Skin of body (tissue), 3 donors: ENCODE measurements at places on chromosomes 16 and 17. TPM values are rescaled to one million over a fixed set of nuclear protein-coding genes. Genes with fewer than 3 reads are reported as not detected.

The KRT33A gene
- 22.0 TPM for total RNA-seq

The GRIN2A gene
- total RNA-seq: 0.10 TPM

The COL1A1 gene
- total RNA-seq: 5,022 TPM

The OR3A2 gene
- 0.30 TPM for total RNA-seq

The NACA2 gene
- total RNA-seq: not detected

The SLC25A11 gene
- total RNA-seq: 34.2 TPM

The FNDC8 gene
- not detected for total RNA-seq

The NLGN2 gene
- 8.8 TPM for total RNA-seq

The MT1A gene
- 1.4 TPM for total RNA-seq

- DNase-seq: no peak
Measured at GRCh38 chr16:51553314-51553713, 402.2 kb upstream of the SALL1 start.

- DNase-seq: no peak
Measured at GRCh38 chr17:65956814-65957213, 235.1 kb downstream of the CEP112 start.

GRCh38 chr17:60333628-60334031 is 58.3 kb downstream of the USP32 start:
- peak; percentile 25 for DNase-seq

DNA sequence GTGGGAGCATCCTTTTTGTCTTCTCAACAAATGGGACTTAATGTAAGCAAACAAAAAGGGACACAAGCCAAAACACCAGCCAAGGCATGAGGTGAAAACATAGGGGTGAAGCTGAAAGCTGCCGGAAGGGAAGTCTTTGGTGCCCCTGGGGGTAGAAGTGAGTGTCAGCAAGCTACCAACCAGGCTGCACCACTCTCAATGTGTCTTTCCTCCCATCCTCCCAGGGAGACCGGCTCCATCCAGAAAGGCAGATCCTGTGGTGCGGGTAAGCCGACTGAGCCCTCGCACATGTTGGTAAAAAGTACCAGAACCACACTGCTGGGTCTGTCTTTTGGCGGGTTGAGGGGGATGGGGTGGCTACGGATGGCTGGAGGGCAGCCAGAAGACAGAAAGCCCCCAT is 52.0 kb upstream of the SREBF1 start:
- DNase-seq: no peak

DNA sequence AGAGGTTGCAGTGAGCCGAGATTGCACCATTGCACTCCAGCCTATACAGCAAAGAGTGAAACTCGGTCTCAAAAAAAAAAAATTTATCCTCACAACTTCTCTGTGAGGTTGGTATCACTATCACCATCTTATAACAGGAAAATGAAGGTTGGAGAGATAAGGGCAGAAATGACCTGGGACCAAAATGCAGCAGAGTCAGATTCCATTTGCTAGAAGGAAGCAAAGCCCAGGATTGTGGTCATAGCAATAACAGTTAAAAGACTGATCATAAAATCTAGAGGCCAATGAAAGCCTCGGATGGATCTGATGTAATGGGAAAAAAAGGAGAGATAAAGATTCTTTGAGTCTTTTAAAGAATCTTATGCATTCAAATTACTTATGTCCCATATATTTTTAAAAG is 69.6 kb upstream of the TEKT1 start:
- no peak for DNase-seq

DNA sequence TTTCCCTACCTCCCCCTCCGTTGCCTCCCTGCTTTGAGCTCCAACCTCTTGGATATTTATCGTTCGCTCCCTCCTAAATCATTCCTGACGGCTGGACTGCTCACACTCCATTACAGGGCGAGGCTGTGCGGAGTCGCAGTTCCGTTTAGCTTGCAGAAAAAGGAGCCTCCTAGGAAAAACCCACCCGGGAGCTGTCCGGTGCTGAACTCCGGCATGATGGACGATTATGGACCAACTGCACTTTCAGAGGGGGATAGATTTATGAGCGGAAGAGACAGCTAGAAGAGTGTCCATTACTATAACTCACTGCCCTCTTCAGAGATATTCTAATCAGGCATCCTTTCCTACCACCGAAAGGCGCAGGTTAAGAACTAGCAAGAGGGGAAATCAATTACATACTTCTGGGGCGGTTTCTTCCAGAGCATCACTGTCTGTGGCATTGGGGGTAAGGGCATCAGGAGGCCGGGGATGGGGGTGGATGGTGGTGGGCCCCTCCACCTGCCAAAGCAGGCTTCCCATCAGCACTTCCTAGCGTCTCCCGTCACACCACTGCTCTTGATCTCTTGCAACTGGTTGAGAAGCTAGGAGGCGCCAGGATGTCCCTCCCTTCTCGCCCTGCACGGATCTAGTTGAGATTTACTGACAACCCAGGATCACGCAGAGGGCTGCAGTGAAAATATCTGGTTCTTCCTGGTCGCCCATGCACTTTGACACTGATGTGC is 251.2 kb downstream of the ENGASE start:
- no peak for DNase-seq

DNA sequence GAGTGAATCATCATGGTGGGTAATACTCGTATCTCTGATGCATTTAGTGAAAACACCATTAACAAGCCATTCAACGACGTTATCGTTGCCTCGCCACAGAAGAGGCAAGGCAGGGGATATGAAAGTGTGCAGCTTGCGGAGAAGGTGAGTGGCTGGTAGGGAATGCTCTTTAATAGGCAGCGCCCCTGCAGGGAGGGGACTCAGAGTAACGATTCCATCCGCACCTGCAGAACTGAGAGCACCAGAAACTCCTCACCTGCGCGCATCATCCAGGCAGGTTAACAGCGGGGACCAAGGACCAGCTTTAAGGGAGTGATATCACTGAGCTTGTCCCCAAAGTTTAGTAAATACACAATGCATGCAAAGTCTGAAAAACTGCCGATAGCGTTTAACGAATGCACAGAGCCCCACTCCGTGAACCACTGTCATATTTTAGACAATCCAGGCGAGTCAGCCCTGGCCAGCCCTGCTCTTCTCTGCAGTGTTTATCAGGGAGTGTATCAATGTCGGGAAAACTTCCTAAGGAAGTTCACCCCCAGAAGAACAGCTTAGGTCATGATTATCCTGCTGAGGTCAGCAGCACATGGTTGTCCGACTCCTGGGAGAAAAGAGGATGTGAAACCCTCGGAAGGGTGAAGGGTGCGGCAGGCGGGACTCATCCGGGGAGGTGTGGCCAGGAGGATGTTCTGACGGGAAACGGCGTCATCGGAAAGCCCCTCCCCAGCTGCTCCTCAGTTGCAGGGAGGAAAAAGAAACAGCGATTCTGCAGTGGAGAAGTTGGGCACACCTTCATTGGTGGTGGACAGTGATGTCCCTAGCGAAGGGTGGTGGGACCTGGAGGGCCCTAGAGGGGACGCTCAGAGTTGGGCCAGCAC is 68.5 kb upstream of the DNAH17 start:
- peak; percentile 42 for DNase-seq

DNA sequence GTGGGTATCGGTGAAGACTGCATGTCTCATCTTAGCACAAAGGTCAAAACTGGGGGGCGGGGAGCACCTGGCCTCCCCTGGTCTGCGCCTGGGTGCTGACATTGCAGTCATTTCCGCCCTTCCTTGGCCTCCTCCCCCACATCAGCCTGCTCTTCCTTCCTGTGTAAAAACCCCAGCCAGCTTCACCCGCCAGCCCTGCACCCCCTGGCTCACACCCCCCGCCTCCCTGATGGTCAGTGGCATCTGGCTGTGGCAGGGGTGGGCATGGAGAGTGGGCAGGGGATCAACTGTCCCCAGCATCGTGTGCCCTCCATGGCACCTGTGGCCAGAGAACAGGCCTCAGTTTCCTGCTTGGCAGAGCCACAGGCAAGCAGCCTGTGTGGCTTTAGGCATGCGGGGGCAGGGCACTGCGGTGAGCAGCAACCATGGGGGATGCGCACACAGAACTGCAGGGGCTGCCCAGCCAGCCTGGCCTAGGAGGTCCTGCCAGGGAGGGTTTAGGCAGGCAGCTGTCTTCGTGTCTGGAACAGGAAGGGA is 26.5 kb upstream of the LASP1NB start:
- DNase-seq: peak; percentile 16

DNA sequence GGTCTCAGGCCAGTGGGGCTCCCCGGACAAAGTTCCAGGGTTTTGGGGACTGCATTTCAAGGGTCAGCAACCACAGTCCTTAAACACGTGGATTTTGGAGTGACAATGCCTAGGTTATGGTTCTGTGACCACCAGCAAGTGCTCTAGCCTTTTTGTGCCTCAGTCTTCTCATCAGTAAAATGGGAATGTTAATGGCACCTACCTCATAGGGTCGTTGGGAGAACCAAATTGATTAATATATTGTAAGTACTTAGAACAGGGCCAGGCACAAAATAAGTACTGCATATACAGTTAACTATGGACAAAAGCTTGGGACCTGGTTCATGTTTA is 13.8 kb downstream of the IL4R start:
- DNase-seq: no peak

GRCh38 chr17:3762922-3763776 is 37.8 kb downstream of the ITGAE start:
- DNase-seq: no peak

DNA sequence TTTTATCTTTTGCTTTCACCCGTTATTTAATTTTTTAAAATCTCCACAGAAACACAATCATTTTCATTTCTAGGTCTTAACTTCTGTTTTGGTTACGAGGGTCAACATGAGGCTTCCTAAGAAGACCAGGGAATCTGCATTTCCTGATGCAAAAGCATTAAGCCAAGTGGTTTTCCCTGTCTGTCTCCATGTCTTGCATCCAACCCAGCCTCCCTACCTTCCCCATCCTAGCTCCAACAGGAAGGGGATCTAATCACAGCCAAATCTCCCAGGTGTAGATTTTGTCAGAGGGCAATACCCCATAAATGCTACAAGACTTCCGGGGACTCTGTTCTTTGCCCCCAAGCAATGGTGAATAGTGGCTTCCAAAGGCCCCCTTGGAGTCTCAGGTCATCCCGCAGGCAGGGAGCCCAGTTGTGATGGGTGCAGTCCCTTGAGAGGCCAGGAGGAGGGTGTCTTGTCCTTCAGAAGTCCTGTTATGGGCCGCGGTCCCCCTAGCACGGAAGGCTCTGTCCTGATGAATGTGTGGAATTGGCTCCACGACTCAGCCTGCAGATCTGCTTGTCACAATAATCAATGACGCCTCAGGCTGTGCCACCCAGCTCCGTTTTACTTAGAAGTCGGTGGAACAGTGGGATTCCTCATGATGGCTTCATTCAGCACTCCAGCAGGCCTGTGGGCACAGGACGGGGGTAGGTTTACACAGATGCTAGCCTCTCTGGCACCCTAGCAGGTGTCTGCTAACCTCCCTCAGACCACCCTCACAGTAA is 141.1 kb downstream of the RGS9 start:
- peak; percentile 39 for DNase-seq

GRCh38 chr17:18321309-18321708 is 6.2 kb downstream of the SMCR8 start:
- no peak for DNase-seq

DNA sequence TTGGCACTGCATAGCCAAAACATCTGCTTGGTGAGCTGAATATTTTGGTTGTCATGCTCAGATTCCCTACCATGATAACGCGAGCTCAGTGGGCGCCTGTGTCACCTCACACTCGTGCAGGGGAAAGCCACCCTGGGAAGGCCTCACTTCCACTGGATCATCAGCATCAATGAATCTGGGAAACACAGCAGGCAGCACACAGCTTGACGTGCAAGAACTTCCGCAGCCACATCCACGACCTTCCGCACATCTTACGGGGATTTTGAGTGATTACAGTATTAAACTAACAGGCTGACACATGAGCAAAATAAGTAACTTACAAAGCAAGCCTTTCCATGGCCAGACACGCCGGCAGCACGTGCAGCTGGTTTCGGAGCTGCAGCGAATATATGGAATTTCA is 54.7 kb upstream of the FOXF1 start:
- DNase-seq: peak; percentile 31

- no peak for DNase-seq
Measured at GRCh38 chr16:23274968-23275367, 27.1 kb upstream of the SCNN1B start.

- no peak for DNase-seq
Measured at GRCh38 chr16:72884037-72884436, 163.9 kb downstream of the ZFHX3 start.

DNA sequence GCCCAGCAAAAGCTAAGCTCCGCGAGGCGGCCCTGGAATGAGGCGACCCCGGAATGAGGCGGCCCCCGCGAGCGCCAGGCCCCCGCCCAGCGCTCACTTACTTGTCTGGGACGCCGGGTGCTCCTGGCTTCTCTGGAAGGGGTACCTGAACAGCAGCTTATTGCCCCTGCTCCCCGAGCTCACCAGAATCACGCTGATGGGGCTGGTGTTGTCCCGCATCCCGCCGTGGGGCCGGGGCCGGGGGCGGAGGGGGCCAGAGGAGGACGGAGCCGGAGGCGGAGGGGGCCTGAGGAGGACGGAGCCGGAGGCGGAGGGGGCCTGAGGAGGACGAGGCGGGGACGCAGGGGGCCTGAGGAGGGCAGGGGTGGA is 440 bp downstream of the NPRL3 start:
- no peak for DNase-seq

- DNase-seq: no peak
Measured at GRCh38 chr17:37182786-37183465, 192.9 kb upstream of the C17orf78 start.

DNA sequence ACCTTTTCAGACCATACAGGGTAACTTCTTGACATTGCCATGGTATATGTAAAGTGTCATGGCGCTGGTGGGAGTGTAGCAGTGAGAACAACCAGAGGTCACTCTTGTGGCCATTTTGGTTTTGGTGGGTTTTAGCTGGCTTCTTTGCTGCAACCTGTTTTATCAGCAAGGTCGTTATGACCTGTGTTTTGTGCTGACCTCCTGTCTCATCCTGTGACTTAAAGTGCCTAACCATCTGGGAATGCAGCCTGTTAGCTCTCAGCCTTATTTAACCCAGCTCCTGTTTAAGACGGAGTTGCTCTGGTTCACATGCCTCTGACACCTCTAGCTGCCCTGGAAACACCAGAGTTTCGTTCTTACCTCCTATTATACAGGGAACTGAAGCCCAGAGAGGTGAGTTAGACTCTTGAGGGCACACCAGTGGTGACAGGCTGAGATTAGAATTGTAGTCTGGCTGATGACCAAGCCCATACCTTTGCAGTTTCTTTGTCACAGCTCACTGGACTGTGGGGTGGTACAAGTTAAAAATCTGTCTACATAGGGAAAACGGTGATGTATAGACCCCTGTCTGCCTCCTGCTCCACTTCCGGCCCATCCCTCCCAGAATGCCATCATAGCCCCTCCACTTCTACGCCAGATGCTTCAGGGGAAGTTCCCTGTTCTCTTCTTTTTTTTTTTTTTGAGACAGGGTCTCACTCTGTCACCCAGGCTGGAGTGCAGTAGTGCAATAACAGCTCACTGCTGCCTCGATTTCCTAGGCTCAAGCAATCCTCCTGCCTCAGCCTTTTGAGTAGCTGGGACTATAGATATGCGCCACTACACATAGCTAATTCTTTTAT is 21.0 kb downstream of the KSR1 start:
- DNase-seq: no peak

- DNase-seq: no peak
Measured at GRCh38 chr16:4140652-4141051, 24.4 kb upstream of the ADCY9 start.

- no peak for DNase-seq
Measured at GRCh38 chr17:286571-286970, 66.0 kb downstream of the RPH3AL start.
